ENCODE measurements at places on chromosomes 1 and 21.

- DNase-seq: no peak
Measured at GRCh38 chr1:62336638-62336994, 17.4 kb upstream of the KANK4 start.

GRCh38 chr1:64623750-64624191, 121.1 kb upstream of the RAVER2 start:
- DNase-seq: no peak

DNA sequence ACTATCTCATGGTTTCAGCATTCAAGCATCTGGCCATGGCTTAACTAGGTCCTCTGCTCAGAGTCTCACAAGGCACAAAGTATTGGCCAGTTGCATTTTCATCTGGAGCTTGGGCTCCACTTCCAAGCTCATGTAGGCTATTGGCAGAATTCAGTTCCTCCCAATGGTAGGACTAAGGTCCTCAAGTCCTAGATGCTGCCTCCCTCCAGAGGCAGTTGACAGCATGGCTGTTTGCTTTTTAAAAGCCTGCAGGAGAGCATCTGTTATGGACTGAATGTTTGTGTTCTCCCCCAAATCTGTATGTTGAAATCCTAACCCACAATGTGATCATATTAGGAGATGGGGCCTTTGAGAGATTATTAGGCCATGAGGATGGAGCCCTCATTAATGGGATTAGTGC, 38.0 kb upstream of the HLX start:
- no peak for DNase-seq

DNA sequence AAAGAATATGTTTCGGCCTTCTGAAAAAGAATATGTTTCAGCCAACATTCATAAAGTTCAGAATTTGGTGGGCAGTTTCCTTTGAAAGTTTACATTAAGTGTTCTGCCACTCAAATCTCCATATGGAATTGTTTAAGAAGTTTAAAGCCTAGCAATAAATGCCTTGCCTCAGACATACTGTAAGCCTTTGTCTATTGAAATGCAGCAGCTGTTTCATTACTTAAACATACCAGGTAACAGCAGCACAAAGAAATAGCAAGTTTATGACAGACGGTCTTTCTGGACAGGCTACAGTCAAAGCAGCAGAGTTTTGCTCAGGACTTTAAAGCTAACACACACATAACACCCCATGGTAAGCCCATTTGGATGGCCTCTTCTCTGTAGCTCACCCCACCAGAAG, 38.5 kb upstream of the C1orf105 start:
- DNase-seq: no peak

GRCh38 chr21:32929633-32930038, 96.1 kb upstream of the OLIG2 start:
- DNase-seq: no peak

DNA sequence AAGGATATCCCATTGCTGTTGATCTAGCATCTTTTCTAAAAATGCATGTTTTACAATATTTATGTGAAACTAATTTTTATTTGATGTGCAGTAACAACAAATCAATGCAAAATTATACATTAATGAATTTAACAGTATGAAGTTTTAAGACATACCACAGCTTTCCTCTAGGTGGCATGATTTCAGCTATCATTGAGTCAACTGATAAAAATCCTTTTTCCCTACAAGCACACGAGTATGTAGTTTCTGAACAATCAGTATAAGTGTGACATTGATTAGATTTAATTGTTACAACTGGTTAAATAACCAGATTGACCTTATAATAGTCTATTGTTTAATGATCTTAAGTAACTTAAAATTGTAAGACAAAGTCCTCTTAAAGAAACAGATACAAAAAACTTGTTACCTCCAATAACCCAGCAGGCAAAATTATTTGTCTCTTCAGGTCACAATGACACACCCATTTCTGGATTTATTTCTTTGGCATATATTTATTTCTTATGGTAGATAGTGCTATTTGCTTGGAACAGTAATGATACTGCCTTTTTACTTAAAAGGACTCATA, 5.8 kb upstream of the TGFB2 start:
- no peak for DNase-seq

GRCh38 chr1:227234998-227235405, 83.3 kb downstream of the CDC42BPA start:
- DNase-seq: no peak

GRCh38 chr1:224393294-224393693, 36.6 kb downstream of the CNIH4 start:
- no peak for DNase-seq

- no peak for DNase-seq
Measured at GRCh38 chr21:41322496-41323382, 6.1 kb downstream of the FAM3B start.

DNA sequence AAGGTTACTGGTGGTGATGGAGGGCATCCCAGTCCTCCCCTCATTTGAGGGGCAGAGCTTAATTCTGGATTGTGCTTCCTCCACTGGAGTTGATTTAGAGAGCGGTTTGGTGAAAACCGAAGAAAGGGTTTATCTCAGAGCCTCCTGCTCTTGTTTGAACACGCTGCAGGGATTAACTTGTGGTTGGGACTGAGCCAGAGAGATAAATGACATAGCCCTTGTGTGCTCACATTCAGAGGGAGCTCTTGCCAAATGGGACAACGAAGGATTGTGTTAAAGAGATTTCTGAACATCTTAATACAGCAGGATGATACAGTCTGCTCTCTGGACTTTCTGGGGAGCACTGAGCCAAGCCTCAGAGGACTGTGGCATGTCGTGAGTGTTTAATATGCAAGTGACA, 308.2 kb downstream of the DISC1 start:
- no peak for DNase-seq

DNA sequence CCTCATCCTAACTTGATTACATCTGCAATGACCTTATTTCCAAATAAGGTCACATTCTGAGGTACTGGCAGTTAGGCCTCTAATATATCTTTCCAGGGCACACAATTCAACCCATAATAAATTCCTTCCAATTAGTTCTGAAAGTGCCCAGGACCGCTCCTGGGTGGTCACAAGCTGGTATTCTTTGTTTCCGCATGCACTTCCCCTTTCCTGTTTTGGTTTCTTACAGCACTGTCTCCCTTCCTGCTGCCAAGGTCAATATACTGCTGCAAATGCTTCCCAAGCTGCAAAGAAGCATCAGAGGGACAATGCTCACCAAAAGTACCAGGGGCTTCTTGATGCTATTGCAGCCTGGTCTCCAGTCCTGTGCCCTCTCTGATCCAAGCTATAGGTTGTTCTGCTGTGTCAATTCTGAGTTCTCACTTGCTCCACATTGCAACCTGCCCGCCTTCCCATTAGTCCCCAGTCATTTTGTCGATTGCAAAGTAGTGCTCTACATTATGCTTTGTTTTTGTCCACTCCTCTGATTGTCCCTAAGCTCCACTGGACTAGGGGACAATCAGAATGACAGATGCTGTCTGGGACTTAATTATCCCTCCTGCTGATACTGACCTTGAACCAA, 13.9 kb upstream of the XPR1 start:
- DNase-seq: no peak

- no peak for DNase-seq
Measured at GRCh38 chr1:79472067-79472656, 465.6 kb upstream of the ADGRL4 start.

- DNase-seq: no peak
Measured at GRCh38 chr21:26939601-26940111, 27.2 kb downstream of the ADAMTS5 start.

DNA sequence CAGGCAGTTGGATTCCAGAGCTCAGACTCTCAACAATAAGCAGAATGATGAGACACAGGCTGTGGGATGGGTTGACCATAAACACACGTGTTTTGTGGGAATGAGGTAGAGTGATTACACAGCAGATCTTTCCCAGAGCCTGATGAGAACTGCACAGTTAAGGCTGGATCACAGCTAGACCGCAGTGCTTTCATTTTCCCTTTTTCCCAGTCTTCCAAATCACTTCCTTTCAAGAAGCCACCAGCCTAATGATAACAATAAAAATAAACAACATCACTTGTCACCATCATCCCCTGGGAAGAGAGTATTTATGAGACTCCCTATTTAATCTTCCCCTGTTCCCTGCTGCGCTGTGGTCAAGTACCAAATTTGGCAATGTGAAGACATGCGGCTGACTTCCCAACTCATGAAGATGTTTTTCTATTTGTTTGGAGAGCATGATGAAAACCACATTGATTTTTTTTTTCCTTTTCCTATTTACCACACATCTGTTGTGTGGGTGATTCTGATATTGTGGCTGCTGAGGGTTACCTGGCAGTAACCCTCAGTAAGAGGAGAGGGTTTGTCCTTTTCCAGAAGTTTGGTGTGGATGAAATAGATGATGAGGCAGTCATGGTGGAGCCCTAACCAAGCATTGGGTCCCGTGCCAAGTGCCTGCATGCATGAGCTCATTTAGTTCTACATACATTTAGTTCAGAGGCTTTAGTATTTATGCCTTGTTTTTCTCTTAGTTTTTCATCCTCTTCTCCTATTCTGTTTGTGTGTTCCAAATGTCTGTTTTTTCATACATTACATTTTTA, 248.9 kb upstream of the HOOK1 start:
- DNase-seq: no peak

GRCh38 chr21:37348664-37349063, 17.9 kb upstream of the DYRK1A start:
- DNase-seq: no peak

DNA sequence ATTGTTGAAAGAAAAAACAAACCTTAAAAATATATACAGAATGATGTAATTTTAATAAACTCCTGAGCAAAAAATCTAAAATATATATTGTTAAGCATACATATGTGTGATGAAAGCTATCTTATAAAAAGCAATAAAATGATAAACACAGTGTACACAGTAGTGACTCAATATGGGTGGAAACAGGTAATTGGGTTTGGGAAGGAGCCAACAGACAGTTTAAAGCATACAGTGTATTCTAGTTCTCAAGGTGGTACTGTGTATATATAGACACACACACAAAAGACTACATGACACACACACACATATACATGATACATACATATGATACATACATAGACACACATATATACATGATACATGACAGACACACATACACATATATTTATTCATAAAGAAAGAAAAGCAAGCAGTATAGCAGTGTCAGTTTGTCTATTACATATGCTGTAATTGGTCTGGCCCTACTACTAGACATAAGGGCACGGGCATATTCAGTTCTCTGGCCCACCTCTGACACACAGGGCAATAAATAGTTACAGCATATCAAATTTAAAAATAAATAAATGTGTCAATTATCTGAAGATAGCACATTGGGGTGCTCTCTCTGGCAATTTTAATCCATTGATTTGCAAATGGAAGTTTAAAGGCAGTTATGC, 330.2 kb downstream of the S1PR1 start:
- DNase-seq: no peak

DNA sequence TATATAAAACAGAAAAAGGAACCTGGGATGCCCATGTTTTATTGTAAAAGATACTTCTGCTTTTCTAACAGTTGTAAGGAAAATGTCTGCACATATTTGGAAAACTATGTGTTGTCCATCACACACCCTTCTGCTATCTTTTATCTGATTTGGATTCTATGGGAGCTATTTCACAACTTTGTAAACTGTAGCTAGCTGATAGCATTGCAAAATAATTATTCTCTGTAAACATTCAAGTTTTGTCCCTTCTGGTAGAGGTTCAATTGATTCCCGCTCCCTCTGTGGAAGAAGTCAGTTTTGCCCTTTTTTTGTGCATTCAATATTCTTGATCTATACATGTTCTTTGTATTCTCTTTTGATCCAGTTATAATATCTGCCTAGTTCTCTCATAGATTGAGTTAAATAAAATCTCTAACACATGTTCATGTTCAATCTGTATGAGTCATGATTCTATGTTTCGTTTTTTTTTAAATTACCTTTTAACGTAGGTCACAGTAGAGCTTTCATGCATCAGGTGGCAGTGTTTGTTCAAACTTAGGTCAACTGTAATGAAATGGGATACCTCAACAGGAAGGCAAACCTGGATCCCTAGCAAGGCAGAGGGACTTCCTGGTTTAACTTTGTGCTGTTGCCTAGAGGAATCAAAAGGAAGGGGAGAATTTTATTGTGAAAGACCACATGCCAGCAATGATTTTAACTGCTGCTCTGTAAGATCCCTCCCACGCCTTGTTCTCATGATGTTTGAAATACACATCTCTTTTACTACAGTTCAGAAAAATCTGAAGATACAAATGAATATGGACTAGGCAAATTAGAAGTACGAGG, 26.0 kb upstream of the BCL9 start:
- DNase-seq: no peak

DNA sequence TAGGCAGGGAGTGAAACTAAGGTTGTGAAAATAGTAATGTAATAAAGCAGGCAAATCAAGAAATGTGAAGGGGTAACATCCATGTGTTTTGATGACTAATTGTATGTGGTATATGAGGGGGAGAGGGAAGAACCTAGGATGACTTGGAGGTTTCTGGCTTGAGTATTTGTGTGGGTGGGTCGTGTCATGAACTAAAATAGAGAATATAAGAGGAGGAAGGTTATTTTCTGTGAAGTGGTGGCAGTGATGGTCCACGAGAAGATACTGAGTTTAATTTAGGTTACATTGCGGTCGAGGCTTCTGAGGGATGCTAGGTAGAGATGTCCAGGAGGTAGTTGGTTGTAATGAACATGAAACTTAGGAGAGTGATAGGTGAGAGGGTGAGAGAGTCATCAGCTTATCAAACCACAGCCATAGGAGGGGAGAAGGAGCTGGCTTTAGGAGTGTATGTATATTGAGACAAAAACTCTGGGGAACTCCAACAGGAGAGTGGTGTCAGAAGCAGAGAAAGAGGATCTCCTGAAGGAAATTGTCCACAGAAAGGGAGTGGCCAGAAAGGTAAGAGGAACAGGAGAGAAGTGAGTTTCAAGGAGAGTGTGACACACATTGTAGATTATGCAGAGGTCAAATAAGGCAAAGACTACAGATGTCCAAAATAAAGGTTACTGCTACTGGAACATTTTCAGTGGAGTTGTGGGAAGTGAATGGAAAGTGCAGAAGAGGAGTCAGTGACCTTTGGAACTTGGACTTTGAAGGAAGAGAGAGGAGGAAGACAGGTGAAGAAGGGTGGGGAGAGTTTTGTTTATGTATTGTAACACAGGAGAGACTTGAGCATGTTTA, 89.0 kb upstream of the MACF1 start:
- no peak for DNase-seq

- no peak for DNase-seq
Measured at GRCh38 chr1:6207075-6207885, 1.4 kb downstream of the RNF207 start.

DNA sequence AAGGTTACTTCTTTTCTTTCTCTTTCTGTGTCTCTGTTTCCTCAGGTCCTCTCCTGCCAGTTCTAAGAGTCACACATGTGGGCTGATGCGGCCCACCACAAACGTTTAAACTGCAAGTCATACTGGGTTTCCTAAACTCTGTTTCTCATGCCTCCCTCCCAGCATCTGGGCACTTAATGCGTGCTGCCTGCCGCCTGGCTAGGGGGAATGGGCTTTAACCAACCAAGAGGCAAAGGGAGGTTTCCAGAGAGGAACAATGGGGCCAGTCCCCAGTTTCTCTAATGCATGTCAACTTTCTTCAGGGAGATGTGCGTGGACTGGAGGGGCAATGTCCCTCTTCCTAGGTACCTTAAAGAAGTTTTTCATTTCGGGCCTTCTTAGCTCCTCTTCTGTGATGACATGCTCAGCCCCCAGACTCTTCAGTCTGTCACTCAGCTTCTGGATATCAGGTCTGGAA, 19.9 kb upstream of the SRSF4 start:
- no peak for DNase-seq

Measured in activated naive CD4-positive, alpha-beta T cell (primary cell).